GM23338 (cell line): ENCODE measurements at places on chromosomes 4 and X.

GRCh38 chr4:156659570-156659969 is 312.0 kb downstream of the PDGFC start:
- DNase-seq: no peak

- DNase-seq: no peak
Measured at GRCh38 chr4:71156616-71157015, 163.2 kb downstream of the DCK start.

- DNase-seq: no peak
Measured at GRCh38 chr4:122658818-122659295, 38.0 kb upstream of the IL21 start.

GRCh38 chrX:24405959-24406358 is 45.5 kb downstream of the SUPT20HL1 start:
- DNase-seq: no peak

DNA sequence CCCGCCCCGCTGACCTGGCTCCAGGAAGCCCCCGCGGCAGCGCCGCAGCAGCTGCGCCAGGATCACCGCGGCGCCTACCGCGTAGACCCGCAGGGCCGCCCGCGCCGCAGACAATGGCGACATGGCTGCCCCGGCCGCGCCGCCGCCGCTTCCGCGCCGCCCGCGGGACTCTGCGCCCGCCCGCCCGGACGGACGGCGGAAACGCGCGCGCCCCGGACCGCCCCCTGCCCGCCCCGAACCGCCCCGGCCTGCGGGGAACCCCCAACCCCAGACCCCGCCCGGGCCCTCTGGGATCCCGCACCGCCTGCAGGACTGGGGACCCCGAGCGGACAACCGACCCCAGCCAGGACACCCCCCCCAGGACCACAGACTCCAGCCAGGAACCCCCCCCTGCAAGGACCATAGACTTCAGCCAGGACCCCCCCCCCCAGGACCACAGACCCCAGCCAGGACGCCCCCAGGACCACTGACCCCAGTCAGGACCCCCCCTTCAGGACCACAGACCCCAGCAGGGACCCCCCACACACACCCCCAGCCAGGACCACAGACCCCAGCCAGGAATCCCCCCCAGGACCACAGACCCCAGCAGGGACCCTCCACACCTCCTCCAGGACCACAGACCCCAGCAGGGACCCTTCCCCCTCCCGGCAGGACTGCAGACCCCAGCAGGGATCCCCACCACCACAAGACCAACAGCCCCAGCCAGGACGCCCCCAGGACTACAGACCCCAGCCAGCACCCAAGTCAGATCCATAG is at the start of the genes DHRSX and ZBED1:
DHRSX (minus strand) TSS at position 174 of the 756 bp plus-strand sequence; CDS start at position 123, 51 bp downstream.
ZBED1 (minus strand) TSS at position 174 of the 756 bp plus-strand sequence. CDS start 10,257 bp downstream, outside the sequence.
- DNase-seq: no peak

DNA sequence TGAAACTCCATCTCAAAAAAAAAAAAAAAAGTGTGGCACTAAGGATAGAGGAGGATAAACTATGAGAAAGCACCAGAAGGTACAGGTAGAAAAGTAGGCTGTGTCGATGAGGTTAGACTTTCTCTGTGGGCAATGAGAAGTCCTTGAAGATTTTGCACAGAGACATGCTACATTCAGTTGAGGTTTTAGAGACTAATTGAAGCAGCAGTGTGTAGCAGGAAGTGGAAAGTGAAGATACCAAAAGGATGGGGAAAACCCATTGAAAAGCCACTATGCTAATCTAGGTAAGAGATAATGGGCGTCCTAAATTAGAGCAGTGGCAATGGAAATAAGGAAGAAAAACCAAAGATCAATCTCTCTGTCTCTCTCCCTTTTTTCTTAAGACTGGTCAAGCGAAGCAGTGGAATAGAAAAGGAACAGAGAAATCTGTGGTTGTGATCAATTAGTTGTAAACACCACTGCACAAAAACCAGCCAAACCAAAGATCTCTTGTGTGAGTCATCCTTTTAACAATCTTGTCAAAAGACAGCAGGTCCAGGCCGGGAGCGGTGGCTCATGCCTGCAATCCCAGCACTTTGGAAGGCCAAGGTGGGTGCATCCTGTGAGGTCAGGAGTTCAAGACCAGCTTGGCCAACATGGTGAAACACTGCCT is 3.5 kb downstream of the SPINK2 start:
- DNase-seq: no peak

GRCh38 chr4:7186516-7187167 is 5.7 kb upstream of the SORCS2 start:
- DNase-seq: no peak

DNA sequence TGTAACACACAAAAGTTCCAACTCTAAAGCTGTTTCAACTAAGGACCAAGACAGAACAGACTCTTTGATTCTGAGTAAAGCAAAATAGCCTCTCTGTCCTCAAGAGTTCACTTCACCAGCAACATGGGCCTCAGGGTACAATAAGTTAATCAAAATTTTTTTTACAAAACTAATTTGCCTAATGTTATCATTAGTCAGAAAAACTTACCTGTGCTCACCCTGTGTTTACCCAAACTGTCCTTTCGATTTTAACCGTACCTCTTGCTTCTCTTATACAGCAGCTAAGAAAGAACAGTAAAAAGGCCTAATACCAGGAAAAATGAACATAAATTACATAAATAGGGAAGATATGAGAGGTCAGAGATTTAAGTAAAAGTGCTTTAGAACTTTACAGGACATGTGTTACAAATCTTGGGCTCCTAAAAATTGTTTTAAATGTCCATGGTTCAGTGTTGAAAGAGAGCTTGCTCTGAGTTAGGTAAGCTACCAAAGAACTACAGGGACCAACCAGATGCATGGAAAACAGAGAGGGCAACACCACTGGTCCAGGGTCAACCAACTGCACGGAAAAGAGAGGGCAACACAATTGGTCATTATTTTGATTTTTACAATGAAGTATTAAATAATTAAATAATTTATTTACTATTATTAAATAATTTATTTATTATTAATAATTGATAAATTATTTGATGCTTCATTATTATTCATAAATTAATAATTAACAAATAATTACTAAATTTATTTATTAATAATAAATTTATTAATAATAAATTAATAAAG is 73.1 kb downstream of the FAT1 start:
- DNase-seq: no peak

GRCh38 chr4:6658597-6659075 is 18.2 kb downstream of the MRFAP1 start:
- DNase-seq: peak; percentile 72
